ENCODE measurements at places on chromosomes 3 and 15. TPM values are rescaled to one million over a fixed set of nuclear protein-coding genes. Genes with fewer than 3 reads are reported as not detected.

Gene MAGI1
- total RNA-seq, result 27.7 TPM

Gene CORO2B
- 8.9 TPM for total RNA-seq

Gene AMIGO3
- total RNA-seq, result not detected

Gene TRH
- total RNA-seq, result not detected

Gene TTLL13
- not detected for total RNA-seq

Gene KCTD6
- total RNA-seq, result 7.1 TPM

Gene CHRD
- total RNA-seq, result 12.2 TPM

Gene EIF4G1
- 229 TPM for total RNA-seq

Gene C15orf62
- total RNA-seq, result 0.32 TPM

DNA sequence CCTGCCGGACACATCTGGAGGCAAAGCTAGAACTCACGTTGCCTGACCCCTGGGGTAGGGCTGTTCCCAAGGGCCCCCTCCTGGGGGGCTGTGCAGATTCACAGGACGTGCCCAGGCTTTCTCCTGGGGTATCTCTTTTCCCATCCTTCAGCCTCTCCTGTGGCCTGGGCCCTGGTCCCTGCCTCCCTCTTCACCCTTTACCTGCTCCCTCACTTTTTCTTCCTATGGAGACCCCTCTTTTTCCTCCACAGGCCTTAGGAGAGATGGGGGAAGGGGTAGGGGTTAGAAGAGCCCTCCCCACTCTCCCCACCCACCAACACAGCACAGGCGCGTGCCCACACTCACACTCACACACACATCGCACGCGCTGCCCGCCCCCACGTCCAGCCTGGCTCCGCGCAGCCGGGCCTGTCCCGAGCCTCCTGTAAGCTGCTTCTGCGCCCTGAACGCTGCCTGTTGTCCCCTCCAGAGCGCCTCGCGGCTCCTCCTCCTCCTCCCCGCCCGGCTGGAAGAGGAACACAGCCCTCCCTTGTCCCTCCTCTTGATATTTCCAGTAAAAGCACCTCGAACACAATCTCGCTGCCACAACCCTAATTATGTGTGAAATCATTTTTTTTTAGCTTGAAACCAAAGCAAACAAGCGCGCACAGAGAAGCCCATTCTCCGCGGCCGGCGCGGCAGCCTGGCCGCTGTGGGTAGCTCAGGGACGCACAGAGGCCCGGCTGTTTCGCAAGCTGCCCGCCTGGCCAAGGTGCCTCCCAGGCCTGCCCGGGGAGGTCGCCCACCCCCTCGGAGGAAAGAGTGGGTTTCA is 33.9 kb upstream of the ACAN start:
- DNase-seq, result no peak

DNA sequence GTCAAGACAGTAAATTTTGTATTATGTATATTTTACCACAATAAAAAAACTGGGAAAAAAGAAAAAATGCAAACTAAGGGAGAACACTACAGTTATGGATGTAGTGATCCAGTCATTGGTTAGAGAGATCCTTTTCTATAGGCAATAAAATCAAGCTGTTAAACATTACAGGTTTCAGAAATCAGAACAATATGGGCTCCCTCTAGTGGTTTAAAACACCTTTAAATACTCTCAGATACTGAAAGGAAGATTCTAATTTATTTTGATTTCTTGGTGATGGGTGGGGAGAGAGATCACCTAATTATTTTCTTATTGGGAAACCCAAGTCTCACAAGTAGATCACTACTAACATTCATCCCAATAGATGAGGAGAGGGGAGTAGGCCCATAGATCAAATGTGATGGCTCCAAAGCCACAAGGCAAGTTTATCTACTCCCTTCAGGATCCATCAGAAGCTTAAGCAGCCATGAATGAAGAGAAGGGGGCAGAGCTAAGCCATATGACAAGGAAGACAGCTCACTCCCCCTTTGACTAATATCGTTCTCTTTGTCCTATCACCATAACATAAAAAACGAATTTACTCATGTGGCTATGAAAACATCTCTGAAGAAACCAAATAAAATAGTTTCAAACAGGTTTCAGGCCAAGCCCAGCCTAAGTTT is 118.6 kb downstream of the ANO10 start:
- no peak for DNase-seq

DNA sequence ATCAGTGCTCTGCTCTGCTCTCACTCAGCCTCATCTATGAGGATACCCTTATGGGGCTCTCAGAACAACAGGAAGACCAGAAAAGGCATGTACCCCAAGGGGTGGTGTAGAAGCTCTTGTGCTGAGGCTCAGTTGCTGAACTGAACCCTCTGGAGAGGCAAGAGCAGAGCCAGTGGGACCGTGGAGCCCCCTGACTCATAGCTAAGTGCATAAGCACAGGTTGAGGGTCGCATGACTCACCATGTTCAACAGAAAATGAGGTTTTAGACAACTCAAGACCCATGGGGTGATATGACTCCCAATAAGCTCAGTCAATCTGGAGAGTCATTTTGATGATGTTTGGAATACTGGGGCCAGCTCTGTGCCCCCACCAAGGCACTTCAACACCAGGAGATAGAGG is 37.3 kb downstream of the CRYGS start:
- DNase-seq, result no peak

DNA sequence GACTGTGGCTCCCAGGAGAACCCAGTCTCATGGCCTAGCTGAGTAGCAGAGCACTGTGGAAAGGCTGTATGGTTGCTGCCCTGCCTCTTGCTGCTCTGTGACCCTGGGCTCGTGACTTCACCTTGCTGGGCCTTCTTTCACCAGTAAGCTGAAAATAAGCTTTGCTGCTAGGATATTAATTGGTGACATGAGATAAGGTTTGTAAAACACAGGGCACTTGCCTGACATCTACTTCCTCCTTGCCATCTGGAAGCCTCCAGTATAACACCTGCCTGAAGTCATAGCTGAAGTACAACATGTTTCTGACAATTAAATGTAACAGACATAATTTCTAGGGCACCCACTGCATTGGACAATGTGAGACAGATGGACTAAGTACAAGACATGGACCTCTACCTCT is 53.6 kb downstream of the CLEC3B start:
- DNase-seq, result no peak

DNA sequence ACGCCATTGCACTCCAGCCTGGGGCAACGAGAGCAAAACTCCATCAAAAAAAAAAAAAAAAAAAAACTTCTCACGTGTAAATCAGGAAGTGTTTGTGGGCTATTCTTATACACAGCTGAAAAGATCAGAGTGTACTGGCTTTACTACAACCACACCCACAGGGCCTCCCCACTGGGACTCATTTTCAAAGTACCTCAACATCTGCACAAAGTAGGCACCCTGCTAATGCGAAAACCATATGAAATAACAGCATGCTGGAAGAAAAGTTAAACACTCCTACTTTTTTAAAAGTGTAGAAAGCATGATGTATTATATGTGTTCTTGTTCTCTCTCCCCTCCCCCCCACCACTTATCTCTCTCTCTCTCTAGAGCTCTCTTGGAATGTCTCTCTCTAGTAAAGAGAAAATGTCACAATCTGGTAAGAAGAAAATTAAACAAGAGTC is 11.1 kb downstream of the UACA start:
- DNase-seq, result peak; percentile 55

- no peak for DNase-seq
These were observed 64.7 kb upstream of the ZBTB38 start for GRCh38 chr3:141303481-141304223.

DNA sequence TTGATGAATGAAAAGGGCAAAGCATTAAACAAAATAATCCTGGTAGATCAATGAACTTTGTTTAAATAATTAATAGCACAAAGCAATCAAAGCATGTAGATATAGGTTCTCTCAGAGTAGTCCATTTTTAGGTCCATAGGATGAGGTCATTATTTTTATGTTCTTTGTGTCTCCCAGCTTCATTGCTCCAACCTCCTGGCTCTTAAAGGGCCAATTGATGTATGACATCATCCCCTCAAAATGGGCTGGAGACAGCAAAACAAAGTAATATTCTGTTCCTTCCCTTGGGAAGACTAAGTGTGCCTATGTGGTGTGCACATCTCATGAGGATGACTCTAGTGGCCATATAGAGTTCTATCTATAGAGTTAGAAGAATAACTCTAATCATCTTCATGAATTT is 49.5 kb downstream of the HMG20A start:
- no peak for DNase-seq

GRCh38 chr15:60972866-60973265 is 256.2 kb downstream of the RORA start:
- DNase-seq, result no peak

GRCh38 chr3:49278548-49278947 is 1.5 kb upstream of the C3orf62 start:
- DNase-seq, result no peak

DNA sequence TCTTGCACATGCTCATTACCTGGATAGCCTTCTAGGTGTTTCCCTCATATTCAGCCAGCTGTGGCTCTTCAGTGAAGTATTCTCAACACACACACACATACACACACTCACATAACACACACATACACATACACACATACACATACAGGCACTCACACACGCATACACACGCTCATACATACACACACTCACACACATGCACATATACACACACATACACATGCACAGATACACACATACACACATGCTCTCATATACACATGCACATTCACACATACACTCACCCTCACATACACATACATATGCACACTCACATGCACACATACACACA is 41.2 kb downstream of the GRK7 start:
- DNase-seq, result no peak

DNA sequence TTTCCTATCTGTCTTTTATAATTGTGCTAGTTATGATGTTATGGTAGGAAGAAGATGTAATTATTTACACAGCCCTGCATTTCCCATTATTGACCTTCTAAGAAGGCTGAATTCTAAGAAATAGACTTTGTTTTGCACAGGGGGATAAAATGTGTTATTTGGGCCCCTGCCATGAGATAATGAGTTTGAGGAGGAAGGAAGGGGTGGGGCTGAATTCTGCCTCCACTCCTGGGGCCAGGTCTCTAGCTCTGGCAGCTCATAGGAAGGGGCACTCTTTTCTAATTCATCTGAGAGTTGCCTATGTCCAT is 69.2 kb upstream of the GOLGA8B start:
- DNase-seq, result no peak

DNA sequence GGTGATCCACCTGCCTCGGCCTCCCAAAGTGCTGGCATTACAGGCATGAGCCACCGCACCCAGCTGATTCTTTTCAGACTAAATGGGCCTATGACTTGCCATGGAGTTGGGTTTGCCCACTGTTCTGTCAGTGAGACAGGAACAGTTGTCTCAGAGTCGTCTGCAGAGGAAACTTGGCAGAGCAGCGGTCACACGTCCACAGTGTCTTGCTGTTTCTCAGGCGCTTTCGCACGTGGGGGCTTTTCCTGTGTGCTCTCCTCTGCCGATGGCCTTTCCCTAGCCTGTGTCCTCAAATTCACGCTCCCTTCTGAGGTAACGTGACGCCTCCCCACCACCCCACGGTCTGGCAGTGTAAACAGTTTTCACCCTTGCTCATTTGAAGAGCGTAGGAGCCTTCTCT is 11.3 kb downstream of the TMEM44 start:
- no peak for DNase-seq

DNA sequence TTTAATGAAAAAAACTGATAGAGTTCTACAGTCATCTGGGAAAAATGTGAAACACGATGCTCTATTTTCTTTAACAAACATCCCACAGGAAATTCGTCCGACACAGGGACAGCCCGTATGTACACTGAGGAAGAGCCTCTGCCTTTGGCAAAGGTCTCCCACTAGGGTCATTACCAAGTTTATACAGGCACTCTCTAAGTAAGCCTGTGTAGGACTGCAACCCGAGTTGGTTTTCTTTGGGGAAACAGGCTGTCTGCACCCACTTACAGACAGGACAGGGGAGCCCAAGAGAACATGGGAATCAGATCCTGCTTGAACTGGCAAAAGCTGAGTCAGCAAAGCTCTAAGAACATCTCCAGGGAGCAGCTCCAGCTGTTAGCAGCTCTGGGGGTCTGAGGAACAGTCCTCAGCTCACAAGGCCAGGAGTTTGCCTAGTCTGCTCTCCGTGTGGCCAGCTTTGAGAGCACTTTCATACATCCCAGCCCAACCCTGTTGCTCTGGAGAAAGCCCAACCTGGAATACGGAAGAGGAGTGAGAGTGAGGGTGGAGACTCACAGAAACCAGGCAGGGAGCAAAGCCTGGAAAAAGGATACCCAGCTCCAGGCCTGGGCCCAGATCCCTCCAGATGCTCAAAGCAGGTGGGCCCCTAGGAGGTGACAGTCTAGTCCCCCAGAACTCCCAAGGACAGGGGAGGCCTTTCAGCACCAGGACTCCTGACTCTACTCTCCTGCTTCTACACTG is 1.9 kb downstream of the TBC1D2B start:
- peak; percentile 46 for DNase-seq

GRCh38 chr3:80017369-80017768 is 249.6 kb upstream of the ROBO1 start:
- DNase-seq, result no peak

- no peak for DNase-seq
These were observed 155.7 kb downstream of the NUP210 start for GRCh38 chr3:13264468-13264795.

DNA sequence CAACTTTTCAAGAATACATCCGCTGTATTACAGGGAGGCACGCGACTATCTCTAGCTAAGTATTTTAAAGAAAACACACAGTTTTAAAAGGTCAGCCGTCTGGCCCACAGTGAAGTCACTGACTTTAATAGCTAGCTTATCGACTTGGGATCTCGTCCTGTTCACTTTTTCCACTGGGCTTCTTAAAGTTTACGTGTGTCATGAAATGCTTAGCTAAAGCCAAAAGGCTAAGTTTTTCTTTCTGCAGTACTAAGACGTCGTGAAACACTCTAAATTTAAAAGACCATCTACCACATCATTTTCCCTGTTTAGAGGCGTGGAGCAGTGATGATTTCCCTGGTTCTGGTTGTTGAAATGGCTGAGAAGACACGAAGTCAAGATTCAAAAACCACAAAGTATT is 27.1 kb downstream of the LRIG1 start:
- DNase-seq, result peak; percentile 34

DNA sequence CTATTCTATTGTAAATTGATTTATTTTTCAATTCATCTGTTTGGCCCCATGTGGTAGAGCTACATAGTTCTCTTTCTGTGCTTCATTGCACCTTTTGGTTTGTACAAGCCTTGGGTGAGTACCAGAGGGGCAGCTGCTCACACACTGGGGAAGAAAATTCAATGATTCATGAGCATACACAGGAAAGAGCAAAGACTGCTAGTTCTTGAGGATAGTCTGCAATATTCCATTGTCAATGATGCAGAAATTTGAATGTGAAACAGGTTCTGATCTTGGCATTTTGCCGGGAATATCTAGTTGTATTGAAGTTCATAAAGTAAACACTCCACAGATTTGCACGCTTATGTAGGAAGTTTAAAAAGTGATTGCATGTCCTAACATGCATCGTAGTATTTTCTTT is 304.6 kb downstream of the NAALADL2 start:
- DNase-seq, result no peak

GRCh38 chr3:189563853-189564563 is 67.2 kb upstream of the TP63 start:
- DNase-seq, result no peak

GRCh38 chr15:67083135-67083762 is 17.8 kb downstream of the SMAD3 start:
- no peak for DNase-seq

All from left cardiac atrium (tissue), 4 donors.